ENCODE measurements at places on chromosomes 3 and 15.

- no peak for DNase-seq
Measured at GRCh38 chr15:49492830-49493229, 69.8 kb downstream of the FGF7 start.

DNA sequence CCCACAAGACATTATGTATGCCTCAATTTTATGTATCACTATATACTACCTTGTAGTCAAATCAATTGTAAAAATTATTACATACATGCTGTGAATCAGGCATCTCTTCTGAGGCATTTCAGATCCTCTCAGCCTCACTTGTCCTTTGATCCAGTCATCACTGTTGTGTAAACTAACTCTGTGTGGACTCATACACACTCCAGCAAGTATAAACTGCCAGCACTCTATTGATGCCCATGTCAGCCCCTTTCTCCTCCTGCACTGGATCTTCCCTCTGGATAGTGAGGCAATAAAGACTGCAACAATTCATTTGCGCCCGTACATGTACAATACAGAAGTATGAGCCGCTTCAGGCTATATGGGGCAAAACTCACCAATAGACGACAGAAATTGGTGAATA is 364.7 kb upstream of the TGFBR2 start:
- no peak for DNase-seq

GRCh38 chr3:191762323-191762960 is 301.5 kb downstream of the PYDC2 start:
- peak; percentile 49 for DNase-seq

DNA sequence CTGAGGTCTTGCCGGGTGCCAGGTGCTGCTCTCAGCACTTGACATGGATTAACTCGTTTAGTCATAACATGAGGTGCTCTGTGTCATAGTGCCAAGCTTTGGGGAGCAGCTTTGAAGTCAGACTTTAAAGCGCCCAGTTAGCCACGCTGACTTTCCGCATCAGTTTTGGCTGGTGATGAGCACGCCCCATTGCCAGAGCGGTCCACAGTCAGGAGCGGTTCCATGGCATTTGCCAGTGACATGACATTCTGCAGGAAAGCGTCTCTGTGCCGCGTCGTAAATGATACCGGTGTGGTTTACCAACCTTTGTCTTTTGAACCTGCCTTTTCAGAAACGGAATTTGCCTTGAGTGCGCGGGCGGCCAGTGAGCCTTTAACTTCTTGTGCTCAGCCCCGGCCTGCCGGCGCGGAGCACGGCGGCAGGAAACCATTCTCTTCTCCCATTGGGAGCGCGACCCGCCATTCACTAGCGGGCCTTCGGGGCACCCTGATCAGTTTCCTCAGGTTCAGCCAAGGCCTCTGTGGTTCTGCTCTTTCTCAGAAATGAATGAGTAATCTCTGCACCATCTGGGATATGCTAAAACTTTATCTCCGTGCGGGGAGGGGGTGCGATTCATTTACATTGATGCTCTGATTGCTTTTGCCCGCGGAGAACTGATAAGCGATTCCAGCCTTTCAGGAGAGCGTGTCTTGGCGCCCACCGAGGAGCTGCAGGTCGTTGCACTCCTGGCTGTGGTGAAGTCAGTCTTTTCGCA is 1.7 kb upstream of the SLC2A2 start:
- DNase-seq = peak; percentile 67

- no peak for DNase-seq
Measured at GRCh38 chr3:52247409-52248164, 2.0 kb downstream of the PPM1M start.

DNA sequence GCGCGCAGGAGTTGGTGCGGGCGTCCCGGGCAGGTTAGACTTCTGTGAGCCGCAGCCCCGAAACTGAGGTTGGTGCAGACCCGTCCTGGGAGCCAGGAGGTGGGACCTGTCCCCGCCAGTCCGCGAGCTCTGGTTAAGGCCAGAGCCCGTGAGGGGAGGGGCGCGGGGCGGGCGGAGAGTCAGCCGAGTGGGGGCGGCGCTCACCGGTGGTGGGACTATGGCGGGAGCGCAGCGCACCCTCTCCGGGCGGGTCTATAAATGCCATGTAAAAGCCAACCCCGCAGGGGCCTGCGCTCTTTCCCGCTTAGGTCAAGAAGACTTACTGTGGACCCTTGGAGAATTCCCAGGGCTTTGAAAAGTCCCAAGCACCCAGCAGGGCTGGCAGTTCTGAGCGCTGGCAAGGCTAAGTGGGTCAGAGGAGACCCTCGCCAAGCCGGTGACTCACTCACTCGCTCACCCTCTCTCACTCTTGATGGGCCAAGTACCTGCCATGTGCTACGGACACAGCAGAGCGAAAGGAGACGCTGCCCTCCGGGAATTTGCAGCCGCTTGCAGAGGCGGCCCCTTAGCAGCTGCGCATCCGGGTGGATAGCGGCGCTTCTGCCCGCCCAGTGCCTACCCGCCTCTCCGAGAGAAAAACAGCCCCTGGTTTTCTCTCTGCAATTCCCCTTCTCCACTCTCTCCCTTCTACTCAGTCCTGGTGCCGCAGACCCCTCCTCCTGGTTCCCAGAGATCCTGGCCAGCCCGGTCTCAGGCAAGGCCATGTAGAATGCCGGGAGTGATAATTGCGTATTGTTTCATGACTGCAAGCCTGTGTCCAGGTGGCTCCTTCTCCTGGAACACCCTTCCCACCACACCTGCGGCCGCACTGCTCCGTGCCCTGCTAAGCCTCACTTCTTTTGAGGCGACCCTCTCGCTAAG is at the start of gene ALDH1L1:
TSS of gene ALDH1L1 (minus strand) at position 110 of the 921 bp plus-strand sequence. CDS start 19,607 bp downstream, outside the sequence.
- DNase-seq = peak; percentile 53

DNA sequence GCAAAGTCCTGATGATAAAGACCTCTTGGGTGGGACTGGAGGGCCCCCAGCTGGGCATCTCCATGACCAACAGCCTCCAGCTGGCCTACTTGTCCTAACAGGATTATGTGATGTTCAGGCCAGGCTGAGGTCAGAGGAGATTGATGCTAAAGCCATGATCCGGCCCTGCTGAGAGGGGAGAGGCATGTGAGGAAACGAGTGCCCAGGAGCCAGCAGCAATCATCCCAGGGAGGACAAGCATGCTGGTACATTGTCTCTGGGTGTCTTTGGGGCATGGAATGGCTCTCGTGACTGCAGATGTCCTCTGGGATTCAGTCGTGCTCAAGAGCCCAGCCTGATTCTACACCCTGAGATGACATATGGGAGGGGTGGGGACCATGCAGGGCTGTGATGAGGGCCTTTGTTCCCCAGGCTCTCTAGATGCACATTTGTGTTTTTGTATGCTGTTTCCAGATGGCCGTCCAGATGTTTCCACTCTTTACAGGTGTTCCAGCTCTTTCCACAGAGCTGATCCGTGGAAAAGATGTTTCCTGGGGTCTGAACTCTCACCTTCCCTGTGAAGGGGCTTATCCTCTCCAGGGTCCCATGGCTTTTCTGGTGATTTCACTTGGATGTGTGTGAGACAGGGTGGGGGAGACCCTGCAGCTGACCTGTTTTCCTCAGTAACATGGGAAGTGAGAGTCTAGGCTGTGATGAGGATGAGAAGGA is 20.2 kb downstream of the SLC24A1 start:
- no peak for DNase-seq

- no peak for DNase-seq
Measured at GRCh38 chr15:66730168-66731021, 28.4 kb downstream of the SMAD6 start.

DNA sequence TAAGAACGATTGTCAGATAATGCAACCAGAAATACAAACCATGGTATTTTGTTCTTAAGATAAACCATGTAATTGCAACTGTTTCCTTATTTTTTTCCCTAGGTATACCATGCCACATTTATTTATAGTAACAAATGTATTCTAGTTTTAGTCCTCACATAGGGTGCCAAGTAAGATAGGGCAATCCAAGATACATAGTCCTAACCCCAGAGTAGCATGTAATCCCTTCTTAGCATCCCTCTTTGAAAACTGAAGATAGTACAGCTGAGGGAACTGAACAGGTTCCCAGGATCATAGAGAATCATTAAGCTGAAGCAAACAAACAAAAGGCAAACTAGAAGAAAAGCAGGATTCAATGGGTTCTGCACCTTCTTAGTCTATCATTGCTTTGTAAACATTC is 24.8 kb downstream of the TRNT1 start:
- DNase-seq = no peak

GRCh38 chr15:89068325-89068784 is 19.9 kb upstream of the ABHD2 start:
- DNase-seq = peak; percentile 34

DNA sequence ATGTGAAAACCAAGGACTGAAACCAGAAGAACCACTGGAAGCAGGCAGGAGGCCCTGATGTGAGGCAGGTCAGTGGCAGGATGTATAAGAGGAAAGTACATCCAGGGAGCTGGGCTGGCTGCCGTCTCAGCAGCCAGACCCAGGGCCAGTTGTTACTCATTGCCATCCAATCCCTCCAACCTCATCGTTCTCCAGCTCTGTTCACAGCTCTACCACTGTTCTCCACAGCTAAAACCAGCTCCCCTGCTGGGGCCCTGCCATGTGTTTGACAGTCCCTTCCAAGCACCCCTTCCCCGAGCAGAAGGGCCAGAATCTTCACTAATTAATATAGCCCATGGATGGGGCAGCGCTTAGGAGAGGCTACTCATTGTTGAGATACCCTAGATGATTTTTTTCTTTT is 206.6 kb downstream of the MECOM start:
- DNase-seq = no peak

GRCh38 chr15:94042180-94042928 is 189.0 kb upstream of the MCTP2 start:
- DNase-seq = no peak

DNA sequence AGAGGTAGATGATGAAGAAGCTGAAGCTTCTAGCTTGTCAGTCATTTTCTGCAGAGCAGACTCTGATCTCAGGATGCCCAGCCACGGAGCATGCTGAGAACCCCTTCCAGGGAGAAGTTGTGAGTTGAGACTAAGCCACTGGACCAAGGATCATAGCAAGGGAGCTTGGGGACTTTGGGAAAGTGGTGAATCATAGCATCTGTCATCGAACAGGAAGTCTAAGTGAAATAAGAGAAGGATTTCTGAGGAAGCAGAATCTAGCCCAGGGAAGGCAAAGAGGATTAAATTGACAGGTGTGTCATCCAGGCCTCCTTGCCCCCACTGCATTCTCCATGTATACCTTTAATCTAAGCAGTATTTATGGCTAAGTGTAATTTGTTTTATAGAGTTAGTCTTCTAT is 71.8 kb upstream of the TMEM108 start:
- no peak for DNase-seq

GRCh38 chr3:188863999-188864406 is 307.8 kb upstream of the TPRG1 start:
- DNase-seq = no peak

GRCh38 chr3:16255726-16256125 is 9.0 kb downstream of the DPH3 start:
- DNase-seq = no peak

- no peak for DNase-seq
Measured at GRCh38 chr3:16801698-16802097, 83.1 kb upstream of the PLCL2 start.

- DNase-seq = no peak
Measured at GRCh38 chr3:153260681-153261080, 98.7 kb downstream of the RAP2B start.

- no peak for DNase-seq
Measured at GRCh38 chr15:39031596-39031995, 467.0 kb upstream of the RASGRP1 start.

DNA sequence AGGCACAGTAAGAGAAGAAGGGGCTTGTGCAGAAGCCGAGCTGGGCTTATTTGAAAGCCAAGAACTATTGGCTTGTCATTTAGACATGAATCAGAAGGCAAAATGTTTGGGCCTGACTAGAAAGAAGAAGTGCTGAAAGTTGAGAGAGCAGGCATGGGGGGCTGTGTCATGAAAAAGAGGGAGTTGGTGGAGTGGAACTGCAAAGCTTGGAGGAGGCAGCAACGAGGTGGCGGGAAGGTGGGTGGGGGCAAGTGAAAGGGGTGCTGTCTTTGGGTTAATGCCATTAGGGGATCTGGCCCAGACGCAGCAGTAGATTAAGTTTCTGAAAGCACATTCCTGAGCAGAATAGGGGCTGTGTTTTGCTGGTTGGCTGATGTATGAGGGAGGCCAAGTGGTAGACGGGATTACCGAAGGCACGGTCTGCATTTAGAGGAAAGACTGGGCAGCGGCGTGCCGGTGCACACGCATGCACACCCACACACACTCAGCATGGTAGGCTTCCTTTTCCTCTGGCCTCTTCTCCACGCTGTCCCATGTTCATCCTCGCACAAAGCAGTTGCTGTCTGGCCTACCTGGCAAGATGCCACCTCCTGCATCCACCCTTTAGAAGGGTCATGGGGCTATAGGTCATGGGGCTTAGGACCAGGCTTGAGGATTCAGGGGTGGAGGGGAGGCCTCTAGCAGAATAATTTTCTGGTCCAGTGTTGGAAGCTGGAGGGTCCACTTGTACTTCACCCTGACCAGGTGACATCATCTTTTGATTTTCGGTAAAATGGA is 43.0 kb downstream of the BOC start:
- no peak for DNase-seq

GRCh38 chr3:62607287-62608029 is 234.1 kb upstream of the FEZF2 start:
- peak; percentile 24 for DNase-seq

- no peak for DNase-seq
Measured at GRCh38 chr3:148106062-148106461, 591.6 kb upstream of the AGTR1 start.

- no peak for DNase-seq
Measured at GRCh38 chr15:29825227-29825626, 3.0 kb upstream of the TJP1 start.

DNA sequence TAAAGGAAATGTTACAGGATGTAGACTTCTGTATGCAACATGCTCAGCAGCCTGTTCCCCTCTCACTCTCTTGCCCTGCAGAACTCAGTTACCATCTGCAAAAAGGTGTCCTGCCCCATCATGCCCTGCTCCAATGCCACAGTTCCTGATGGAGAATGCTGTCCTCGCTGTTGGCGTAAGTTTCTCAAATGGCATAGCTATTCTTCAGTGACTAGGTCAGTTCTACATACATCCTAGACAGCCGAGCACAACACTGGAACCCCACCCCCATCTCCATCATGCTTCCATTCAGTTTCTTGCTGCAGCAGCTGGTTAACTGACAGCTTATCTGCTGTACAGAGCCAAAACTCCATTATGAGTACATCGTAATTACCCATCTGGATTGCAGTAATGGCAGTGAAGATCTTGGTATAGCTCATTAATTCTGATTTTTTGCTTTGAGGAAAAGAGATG is 4.5 kb downstream of the THBS1 start:
- DNase-seq = no peak

DNA sequence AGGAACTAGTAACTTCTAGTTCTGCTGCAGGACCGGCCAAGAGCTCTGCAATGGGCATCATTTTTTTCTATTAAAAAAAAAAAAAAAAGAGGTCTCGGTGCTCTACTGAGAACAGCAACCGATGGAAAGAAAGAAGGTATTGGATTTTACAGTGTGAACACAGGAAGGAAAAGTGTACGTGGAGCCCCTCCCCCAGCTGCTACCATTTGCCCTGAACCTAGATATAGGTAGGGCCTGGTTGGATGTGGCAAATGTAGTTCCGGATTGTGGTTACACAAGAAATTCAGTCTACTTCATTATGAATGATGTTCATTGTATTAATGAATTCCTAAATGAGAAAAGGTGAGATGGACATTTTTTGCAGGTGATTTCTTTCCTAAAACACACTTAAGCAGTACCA is 17.9 kb upstream of the PPARG start:
- no peak for DNase-seq

- no peak for DNase-seq
Measured at GRCh38 chr3:119120480-119120879, 25.5 kb upstream of the TEX55 start.

Data from HTR-8/SVneo (cell line).